ENCODE measurements at places on chromosomes 3 and 15. TPM values are rescaled to one million over a fixed set of nuclear protein-coding genes. Genes with fewer than 3 reads are reported as not detected.

The RLBP1 gene
- total RNA-seq: not detected

The RTP1 gene
- not detected for total RNA-seq

GRCh38 chr3:119524931-119525662 is 26.8 kb downstream of the TIMMDC1 start:
- no peaks in the 10 kb centered on the region for H3K36me3 ChIP-seq
- no peak overlapping the region for H3K4me3 ChIP-seq
- no peak overlapping the region for H3K27ac ChIP-seq
- DNase-seq: no peak
- H3K27me3 ChIP-seq: no peaks in the 10 kb centered on the region
- no peaks in the 10 kb centered on the region for H3K4me1 ChIP-seq

The SLC2A2 gene
- not detected for total RNA-seq

GRCh38 chr3:184031187-184031792 is at the start of gene HTR3D:
Gene HTR3D (plus strand): TSS chr3:184031742. CDS start chr3:184031742, 0 bp downstream.
- no peaks in the 10 kb centered on the region for H3K4me1 ChIP-seq
- DNase-seq: no peak
- no peak within 1 kb of the TSS for H3K4me3 ChIP-seq

The ITIH1 gene
- total RNA-seq: not detected

GRCh38 chr3:109927161-109927560 is 589.8 kb upstream of the DPPA4 start:
- H3K4me1 ChIP-seq: no peaks in the 10 kb centered on the region
- H3K27me3 ChIP-seq: no peaks in the 10 kb centered on the region
- no peak overlapping the region for H3K27ac ChIP-seq
- DNase-seq: no peak

The TUSC7 gene
- not detected for total RNA-seq

The CHST13 gene
- total RNA-seq: not detected

The IDH3A gene
- 44.2 TPM for total RNA-seq

The CP gene
- total RNA-seq: 25.9 TPM

GRCh38 chr15:89760303-89761008 is 9.4 kb upstream of the MESP1 start:
- H3K36me3 ChIP-seq: no peaks in the 10 kb centered on the region
- DNase-seq: peak; percentile 90
- H3K27ac ChIP-seq: peak overlapping the region; percentile 86
- no peaks in the 10 kb centered on the region for H3K27me3 ChIP-seq
- no peaks in the 10 kb centered on the region for H3K4me1 ChIP-seq

The ROPN1 gene
- total RNA-seq: not detected

The CACNA2D2 gene
- total RNA-seq: 2.0 TPM

GRCh38 chr15:68990231-68990991 is 24.1 kb upstream of the NOX5 start:
- H3K4me3 ChIP-seq: no peak overlapping the region
- no peaks in the 10 kb centered on the region for H3K4me1 ChIP-seq
- no peak overlapping the region for H3K27ac ChIP-seq
- no peaks in the 10 kb centered on the region for H3K27me3 ChIP-seq
- no peaks in the 10 kb centered on the region for H3K36me3 ChIP-seq

DNA sequence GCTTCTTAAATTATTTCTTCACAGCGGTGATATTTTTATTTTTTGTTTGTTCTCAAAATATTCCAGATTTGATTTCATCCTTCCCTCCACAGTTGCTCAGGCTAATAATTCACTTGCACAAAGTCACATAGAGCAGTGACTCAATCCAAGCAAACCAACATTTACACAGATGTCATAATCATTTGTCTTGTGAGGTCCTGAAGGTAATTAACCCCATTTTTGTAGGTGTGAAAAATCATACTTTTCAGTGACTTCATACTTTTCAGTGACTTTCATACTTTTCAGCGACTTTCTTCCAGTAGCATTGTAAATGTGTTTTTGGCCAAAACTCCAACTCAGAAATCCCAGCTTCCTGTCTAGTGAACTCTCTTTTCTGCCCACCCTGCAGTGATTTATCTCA is 32.1 kb downstream of the CD200 start:
- H3K27ac ChIP-seq: peak overlapping the region; percentile 12
- H3K4me3 ChIP-seq: no peak overlapping the region
- DNase-seq: no peak
- H3K36me3 ChIP-seq: no peaks in the 10 kb centered on the region

- no peak overlapping the region for H3K4me3 ChIP-seq
- no peaks in the 10 kb centered on the region for H3K27me3 ChIP-seq
- no peak overlapping the region for H3K27ac ChIP-seq
Measured at GRCh38 chr3:145943952-145944351, 217.0 kb downstream of the PLOD2 start.

DNA sequence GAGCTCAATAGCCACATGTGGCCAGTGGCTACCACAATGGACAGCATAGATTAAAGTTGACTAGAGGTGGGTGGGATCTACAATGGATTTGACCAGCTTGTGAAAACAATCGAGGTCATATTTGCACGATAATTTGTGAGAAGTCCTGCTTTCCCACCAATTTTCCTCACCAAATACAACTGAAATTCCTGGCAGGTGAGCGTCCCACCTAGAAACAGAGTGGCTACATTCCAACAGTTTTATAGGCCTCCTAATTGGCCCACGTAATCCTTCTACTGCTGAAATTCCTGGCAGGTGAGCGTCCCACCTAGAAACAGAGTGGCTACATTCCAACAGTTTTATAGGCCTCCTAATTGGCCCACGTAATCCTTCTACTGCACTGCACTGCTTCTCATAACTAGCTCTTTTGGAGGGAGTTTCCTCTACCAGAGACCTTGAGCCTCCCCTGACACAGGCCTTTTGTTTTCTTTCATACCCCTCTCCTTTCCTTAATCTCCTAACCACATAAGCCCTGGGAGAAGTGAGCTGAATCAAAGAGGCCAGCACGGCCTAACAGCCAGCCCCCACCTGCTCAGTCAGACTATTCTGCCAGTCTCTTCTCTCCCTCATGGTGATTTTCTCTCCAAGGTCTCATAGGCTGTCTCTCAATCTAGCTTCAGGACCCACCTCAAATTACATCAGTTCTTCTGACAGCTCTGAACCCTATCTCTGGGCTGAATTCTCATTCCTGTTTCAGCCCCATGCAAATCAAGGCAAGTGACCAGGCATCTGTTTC is 80.2 kb downstream of the BFSP2 start:
- DNase-seq: no peak
- H3K4me3 ChIP-seq: no peak overlapping the region

GRCh38 chr3:135966271-135966961 is 888 bp downstream of the PPP2R3A start:
- H3K27me3 ChIP-seq: no peaks in the 10 kb centered on the region
- peaks cover 5% of the 10 kb centered on the region for H3K4me1 ChIP-seq
- peak overlapping the region; percentile 77 for H3K4me3 ChIP-seq

The NGLY1 gene
- 41.0 TPM for total RNA-seq

GRCh38 chr3:11307830-11308432 is 35.7 kb downstream of the ATG7 start:
- no peaks in the 10 kb centered on the region for H3K4me1 ChIP-seq
- H3K27ac ChIP-seq: peak overlapping the region; percentile 52
- H3K4me3 ChIP-seq: no peak overlapping the region
- no peak for DNase-seq
- no peaks in the 10 kb centered on the region for H3K36me3 ChIP-seq

DNA sequence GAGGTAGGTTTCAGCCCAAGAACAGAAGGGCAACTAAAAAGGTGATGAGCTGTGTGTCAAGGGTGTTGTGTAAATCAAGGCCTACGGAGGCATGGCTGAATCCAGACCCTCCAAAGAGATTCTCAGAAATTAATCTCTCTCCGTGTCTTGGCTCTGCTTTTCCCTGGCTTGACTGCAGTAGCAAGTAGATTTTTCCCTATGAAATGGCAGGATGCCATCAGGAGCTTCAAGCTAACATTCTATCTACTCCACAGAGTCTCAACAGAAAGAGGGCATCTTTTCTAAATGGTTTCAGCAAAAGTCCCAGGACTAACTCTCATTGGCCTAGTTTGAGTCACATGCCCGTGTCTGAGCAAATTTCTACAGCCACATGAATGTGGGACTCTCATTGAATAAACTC is 58.3 kb downstream of the LSM3 start:
- H3K36me3 ChIP-seq: no peaks in the 10 kb centered on the region
- no peaks in the 10 kb centered on the region for H3K27me3 ChIP-seq
- no peak overlapping the region for H3K27ac ChIP-seq
- no peaks in the 10 kb centered on the region for H3K4me1 ChIP-seq

DNA sequence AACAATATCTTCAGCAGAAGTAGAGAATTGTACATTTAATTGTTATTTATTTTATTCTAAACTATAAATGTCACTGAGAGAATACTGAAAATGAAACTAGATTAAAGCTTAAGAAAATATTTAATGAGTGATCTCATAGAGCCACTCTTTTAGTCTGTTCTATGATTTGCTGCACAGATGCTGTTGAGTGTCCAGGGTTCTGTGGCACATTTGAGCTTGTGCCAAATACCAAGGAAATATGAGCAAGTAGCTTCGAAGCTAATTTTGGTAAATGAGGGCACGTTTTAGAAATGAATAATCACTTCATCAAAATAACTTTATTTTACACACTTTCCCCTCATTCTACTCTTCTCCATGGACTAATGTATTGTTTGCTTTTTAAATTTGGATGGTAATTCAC is 53.6 kb upstream of the THRB start:
- no peaks in the 10 kb centered on the region for H3K27me3 ChIP-seq
- H3K4me3 ChIP-seq: no peak overlapping the region
- H3K4me1 ChIP-seq: no peaks in the 10 kb centered on the region
- no peak for DNase-seq
- H3K36me3 ChIP-seq: no peaks in the 10 kb centered on the region
- no peak overlapping the region for H3K27ac ChIP-seq

DNA sequence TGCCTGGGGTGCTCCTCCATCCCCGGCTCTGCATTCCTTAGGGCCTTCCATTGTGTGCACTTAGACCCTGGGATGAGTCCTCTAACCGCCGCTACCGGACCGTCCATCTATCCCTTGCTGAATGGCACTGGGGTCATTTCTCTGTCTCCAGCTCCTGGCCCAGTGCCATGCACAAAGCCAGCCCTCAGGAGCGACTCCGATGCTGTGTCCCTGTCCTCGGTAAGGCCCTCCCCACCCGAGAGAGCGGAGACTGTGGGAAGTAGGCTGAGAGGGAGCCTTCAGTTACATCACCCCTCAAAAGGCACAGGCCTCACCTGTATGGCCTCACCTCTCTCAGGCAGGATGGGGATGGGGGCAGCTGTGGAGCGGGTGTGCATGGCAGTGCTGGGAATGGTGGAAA is 33.8 kb downstream of the MUC4 start:
- H3K36me3 ChIP-seq: no peaks in the 10 kb centered on the region
- no peaks in the 10 kb centered on the region for H3K27me3 ChIP-seq
- no peak overlapping the region for H3K27ac ChIP-seq
- no peaks in the 10 kb centered on the region for H3K4me1 ChIP-seq
- H3K4me3 ChIP-seq: no peak overlapping the region

DNA sequence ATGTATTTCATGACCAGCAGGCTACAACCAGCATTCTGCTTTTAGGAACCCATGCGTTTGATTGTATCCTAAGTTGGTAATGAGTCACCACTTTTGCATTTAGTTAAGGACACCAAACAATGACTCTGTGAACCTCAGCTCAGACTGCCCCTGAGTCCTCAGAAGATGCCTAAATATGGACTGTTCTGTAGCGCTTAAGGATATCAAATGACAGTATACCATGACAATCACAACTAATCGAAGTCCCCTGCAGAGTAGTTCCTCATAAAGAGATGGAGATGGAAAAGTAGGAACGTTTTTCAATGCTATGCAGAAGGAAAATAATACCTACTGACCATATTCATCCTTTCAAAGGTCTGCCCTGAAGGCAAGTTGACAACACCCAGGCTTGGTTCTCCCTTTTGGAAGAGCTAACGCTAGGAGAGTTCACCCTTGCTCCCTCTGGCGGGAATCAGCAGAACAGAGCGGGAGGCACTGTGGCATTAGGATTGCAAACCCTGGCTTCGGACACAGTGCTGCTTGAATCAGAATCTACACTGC is 508.6 kb downstream of the FHIT start:
- no peak overlapping the region for H3K4me3 ChIP-seq
- H3K27me3 ChIP-seq: no peaks in the 10 kb centered on the region
- no peak for DNase-seq
- H3K27ac ChIP-seq: no peak overlapping the region

DNA sequence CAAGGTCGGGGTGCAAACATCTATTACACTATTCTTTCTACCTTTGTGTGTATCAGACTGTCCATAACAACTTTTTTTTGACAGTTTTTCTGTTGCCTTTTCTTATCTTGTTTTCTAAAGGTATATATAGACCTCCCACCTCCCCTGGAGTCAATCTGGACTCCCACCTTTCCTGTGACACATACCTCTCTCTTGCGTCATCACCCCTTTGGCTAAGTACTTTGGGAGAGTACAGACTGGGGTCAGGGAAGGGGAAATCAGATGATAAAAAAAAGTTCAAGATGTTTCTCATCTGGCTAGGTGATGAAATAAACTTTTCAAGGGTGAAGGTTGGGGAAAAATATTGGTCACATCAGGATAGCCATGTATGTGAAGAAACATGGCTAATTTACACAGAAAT is 17.2 kb downstream of the TSPAN3 start:
- no peaks in the 10 kb centered on the region for H3K27me3 ChIP-seq
- H3K36me3 ChIP-seq: no peaks in the 10 kb centered on the region

DNA sequence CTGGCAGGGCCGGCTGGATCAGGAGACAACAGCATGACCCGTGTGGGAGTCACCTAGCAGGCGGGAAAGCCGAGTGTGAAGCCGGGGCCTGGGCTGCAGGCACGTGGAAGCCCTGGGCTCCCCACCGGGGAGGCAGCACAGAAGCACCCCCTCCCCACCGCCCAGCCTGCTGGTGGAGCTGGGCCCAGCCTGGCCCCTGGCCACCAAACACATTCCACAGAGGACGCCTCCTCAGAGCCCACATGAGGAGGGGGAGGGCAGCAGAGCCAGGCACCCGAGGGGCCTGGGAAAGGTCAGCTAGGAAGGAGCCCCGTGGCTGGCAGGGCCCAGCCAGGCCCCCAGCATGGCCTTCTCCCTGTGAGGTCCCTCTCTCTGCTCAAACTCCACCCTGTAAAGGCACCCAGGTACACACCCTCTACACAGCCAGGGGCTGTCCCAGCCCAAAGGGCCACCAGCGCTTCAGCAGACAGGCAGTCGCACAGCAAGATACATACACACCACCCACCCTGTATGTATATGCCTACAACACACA is 4.5 kb downstream of the PLXNB1 start:
- H3K27ac ChIP-seq: peak overlapping the region; percentile 43
- no peaks in the 10 kb centered on the region for H3K27me3 ChIP-seq
- no peaks in the 10 kb centered on the region for H3K36me3 ChIP-seq
- DNase-seq: no peak
- peak overlapping the region; percentile 95 for H3K4me3 ChIP-seq
- H3K4me1 ChIP-seq: peaks cover 6% of the 10 kb centered on the region
